Myocyte (in vitro differentiated cells): ENCODE measurements at places on chromosomes 5 and 9.

- no peak for DNase-seq
These were observed 324.4 kb downstream of the BRINP1 start for GRCh38 chr9:119044806-119045205.

DNA sequence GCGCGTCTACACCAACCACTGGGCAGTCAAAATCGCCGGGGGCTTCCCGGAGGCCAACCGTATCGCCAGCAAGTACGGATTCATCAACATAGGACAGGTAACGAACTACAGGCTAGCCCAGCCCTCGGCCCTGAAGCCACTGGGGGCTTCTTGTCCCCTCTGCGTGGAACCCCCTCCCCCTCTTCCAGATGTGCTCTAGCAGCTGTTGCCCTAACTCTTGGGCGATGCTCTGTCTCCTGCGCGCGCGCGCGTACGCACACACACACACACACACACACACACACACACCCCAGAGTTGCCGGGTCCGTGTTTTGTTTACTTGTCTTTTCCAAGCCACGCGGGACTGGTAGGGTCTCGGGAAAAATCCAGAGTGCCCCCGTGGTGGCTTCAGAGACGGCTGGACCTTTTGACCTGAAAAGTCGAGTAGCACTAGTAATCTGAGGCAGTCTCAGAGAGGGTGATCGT is 836 bp downstream of the PCSK5 start:
- DNase-seq = peak; percentile 47

DNA sequence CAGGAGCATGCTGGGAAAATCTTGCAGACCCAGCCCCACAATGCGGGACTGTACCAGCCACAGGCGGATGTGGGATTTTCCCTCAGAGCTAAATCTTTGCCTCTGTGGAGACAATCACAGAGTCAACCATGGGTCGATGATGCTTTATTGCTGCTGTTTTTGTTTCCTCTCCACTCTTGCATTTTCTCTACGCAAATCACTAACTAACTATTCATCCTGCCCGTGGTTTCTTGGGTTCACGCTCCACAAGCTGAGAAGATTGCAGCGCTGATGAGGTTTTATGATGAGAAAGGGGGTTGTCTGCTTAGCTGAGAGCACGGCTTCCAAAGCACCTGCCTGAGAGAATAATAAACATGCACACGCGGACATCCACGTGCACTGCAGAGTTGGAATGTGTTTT is 500.2 kb upstream of the ADAMTS16 start:
- DNase-seq = no peak

DNA sequence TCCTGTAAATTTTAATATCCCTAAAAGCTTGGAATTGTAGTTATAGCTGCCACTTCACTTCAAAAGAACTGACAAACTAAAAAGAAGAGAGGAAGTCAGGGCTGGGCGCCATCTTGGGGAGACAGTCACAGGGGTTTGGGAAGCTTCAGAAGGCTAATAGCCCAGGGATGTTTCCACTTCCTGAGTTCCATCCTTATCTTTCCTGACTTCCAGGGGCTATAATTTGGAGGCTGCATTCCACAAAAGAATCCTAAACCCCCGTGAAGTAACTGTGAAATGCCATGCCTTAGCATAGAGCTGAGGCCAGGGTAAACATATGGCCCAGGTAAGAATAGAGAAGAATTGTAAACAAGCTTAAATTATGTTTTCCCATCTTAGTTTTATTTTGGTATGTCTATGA is 75.4 kb upstream of the LPAR1 start:
- no peak for DNase-seq

- DNase-seq = no peak
These were observed 293.2 kb upstream of the WWC1 start for GRCh38 chr5:167998148-167998767.

- peak; percentile 26 for DNase-seq
These were observed 98.4 kb downstream of the FBXL7 start for GRCh38 chr5:15598294-15598902.

DNA sequence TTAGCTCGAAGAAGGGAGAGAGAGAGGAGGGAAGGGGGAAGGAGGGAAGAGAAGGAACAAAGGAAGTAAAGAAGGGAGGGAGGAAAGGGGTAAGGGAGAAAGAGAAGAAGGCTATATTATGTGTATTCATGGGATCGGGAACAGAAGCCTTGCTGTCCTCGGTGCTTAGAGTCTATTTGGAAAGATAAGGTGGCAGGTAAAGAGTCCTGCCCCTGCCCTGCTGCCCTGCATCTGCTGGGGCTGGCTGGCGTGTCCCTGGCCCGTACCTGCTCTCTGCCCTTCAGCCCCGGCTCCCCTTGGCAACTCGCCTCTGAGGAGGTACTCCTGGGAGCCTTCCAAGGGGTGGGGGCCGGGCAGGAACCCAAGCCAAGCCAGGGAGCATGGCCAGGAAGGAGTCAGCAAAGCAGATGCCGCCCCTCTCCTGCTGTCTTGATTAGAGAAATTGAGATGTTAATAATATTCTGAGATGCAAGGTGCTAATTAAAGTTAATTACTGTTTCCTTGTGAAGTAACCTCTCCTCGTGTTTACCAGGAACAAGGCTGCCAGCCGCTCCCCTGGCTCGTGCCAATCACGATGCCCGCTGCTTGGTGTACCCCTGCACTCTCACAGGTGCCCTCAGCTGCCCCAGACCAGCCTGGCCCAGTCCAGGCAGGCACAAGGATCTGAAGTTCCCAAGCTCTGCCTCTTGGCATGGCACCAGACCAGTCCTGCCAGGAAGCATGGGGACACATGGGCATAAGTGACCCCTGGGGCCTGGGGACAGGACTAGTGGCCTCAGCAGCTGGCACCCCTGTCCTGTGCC is 36.6 kb downstream of the PCDH1 start:
- no peak for DNase-seq

- DNase-seq = no peak
These were observed 10.2 kb upstream of the LCN15 start for GRCh38 chr9:136774416-136775045.

DNA sequence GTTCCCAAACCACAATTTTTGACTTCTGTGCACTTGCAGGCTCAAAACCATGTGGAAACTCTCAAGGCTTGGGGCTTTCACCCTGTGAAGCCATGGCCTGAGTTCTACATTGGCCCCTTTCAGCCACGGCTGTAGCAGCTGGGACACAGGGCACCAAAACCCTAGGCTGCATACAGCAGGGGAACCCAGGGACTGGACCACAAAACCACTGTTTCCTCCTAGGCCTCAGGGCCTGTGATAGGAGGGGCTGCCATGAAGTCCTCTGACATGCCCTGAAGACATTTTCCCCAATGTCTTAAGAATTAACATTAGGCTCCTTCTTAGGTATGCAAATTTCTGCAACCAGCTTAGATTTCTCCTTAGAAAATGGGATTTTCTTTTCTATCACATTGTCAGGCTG is 312.1 kb upstream of the TUSC1 start:
- DNase-seq = no peak
